ENCODE measurements at places on chromosomes 6 and 20.

- DNase-seq: no peak
These were observed 154.5 kb downstream of the CFAP61 start for GRCh38 chr20:20206788-20207187.

GRCh38 chr20:37316116-37316774, 26.8 kb downstream of the MANBAL start:
- no peak for DNase-seq

DNA sequence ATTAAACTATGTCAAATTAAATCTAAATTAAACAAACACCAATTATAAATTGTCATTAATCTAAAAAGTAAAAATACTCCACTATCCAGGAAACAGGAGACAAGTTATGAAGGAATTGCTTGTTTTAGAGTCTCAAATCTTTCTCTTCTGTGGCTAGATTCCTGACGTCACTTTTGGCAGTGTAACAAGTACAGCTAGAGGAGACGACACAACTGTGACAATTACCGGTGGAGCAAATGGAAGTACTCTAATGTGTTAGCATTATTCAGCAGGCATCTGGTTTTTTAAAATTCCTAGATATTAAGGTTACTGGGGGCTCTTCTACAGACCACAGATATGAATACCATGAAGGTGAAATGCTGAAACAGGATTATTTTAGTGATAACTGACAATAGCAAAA, 1042.7 kb downstream of the EPHA7 start:
- peak; percentile 48 for DNase-seq

- no peak for DNase-seq
These were observed 50.5 kb downstream of the CRYBG1 start for GRCh38 chr6:106411056-106411455.

- DNase-seq: no peak
These were observed 117.4 kb downstream of the TTLL2 start for GRCh38 chr6:167442245-167442644.

- no peak for DNase-seq
These were observed 423.2 kb downstream of the PREX1 start for GRCh38 chr20:48404598-48404997.

DNA sequence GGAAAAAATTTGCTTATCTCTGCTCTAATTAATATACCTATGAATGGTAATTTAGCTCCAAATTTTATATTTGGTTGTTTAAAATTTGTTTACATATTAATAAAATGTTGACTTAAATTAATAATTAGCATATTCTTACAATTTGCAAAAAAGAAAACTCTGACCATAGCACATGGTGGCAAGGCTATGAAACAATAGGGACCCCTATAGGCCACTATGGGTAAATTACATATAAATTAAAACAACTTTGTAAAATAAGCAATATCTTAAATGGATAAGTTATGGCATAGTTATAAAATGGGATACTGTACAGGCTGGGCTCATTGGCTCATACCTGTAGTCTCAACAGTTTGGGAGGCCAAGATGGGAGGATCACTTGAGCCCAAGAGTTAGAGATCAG, 76.0 kb downstream of the MKKS start:
- DNase-seq: no peak

Data from pons (tissue), 1 donor.